Mononuclear cell (primary cell): ENCODE measurements at places on chromosomes 16 and 17. TPM values are rescaled to one million over a fixed set of nuclear protein-coding genes. Genes with fewer than 3 reads are reported as not detected.

FBXW10B gene
- total RNA-seq = 0.21 TPM

NPW gene
- not detected for total RNA-seq

HNF1B gene
- not detected for total RNA-seq

CARD14 gene
- under 0.01 TPM for total RNA-seq

HIGD1B gene
- not detected for total RNA-seq

ATP2A1 gene
- total RNA-seq = 0.52 TPM

FOXN1 gene
- not detected for total RNA-seq

TNP2 gene
- not detected for total RNA-seq

RHBDF2 gene
- total RNA-seq = 62.1 TPM

HSPB9 gene
- total RNA-seq = not detected

PLA2G10 gene
- total RNA-seq = not detected

BAIAP3 gene
- total RNA-seq = 2.3 TPM

DNAH17 gene
- total RNA-seq = under 0.01 TPM

MRC2 gene
- 1.7 TPM for total RNA-seq

GAS2L2 gene
- total RNA-seq = under 0.01 TPM

ARHGAP44 gene
- total RNA-seq = not detected

BCL6B gene
- total RNA-seq = not detected

SLC38A8 gene
- total RNA-seq = not detected

LLGL2 gene
- total RNA-seq = 13.2 TPM

CCDC200 gene
- 0.31 TPM for total RNA-seq

MMP28 gene
- total RNA-seq = 8.1 TPM

KRTAP1-5 gene
- not detected for total RNA-seq

PABPN1L gene
- total RNA-seq = not detected

DRC7 gene
- total RNA-seq = 0.63 TPM

HOXB3 gene
- 0.94 TPM for total RNA-seq

AOC3 gene
- 0.21 TPM for total RNA-seq

AGRP gene
- total RNA-seq = not detected

KCTD19 gene
- total RNA-seq = under 0.01 TPM

HSD11B2 gene
- not detected for total RNA-seq

C17orf50 gene
- total RNA-seq = not detected

JPT1 gene
- total RNA-seq = 33.5 TPM

ARHGDIG gene
- not detected for total RNA-seq

CRYM gene
- total RNA-seq = 0.84 TPM

ANKRD40CL gene
- 0.21 TPM for total RNA-seq

AANAT gene
- not detected for total RNA-seq

CDRT15L2 gene
- total RNA-seq = not detected

SLC47A2 gene
- not detected for total RNA-seq

CAMKK1 gene
- 5.4 TPM for total RNA-seq

CIBAR2 gene
- not detected for total RNA-seq

CTRB1 gene
- total RNA-seq = not detected

SLX4 gene
- 2.5 TPM for total RNA-seq

MPP2 gene
- total RNA-seq = 1.4 TPM

PDIA2 gene
- total RNA-seq = not detected

WSCD1 gene
- 0.21 TPM for total RNA-seq

CDH8 gene
- total RNA-seq = not detected

PRAC2 gene
- total RNA-seq = not detected

MPP3 gene
- total RNA-seq = 0.21 TPM

GAS7 gene
- total RNA-seq = 38.4 TPM

ENO3 gene
- 3.9 TPM for total RNA-seq

OR2C1 gene
- total RNA-seq = not detected

LRRC46 gene
- not detected for total RNA-seq

TNFSF13 gene
- 44.9 TPM for total RNA-seq

ALOX12 gene
- total RNA-seq = 4.4 TPM

NEUROD2 gene
- total RNA-seq = under 0.01 TPM

RBL2 gene
- 185 TPM for total RNA-seq

LITAFD gene
- not detected for total RNA-seq

KRT13 gene
- 0.73 TPM for total RNA-seq

CDC6 gene
- total RNA-seq = 0.21 TPM
